Large intestine (tissue), 12 donors: ENCODE measurements at places on chromosomes 2 and 18. TPM values are rescaled to one million over a fixed set of nuclear protein-coding genes. Genes with fewer than 3 reads are reported as not detected.

Gene NETO1
- polyA plus RNA-seq = 0.03 TPM

DNA sequence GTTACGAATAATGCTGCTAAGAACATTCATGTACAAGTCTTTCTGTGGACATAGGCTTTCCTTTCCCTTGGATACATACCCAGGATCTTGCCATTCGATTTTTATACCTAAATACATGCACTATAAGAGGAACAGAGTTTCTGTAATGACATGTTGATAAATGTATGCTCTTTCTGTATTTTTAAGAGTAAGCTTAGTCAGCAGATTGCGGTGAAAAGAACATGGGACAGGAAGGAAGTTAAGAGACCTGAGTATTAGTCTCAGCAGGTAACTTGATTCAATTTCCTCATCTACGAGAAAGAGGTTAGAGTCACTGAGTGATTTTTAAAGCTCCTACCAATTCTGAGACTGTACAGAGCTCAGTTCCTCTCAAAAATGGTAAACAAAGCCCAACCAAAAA lies 2.6 kb upstream of the TLK1 start:
- H3K27ac ChIP-seq = no peak overlapping the region
- DNase-seq = no peak
- H3K27me3 ChIP-seq = no peaks in the 10 kb centered on the region

Gene TRABD2A
- polyA plus RNA-seq = 18.0 TPM

Gene SNTG2
- 0.48 TPM for polyA plus RNA-seq

Gene STON1
- polyA plus RNA-seq = 10.1 TPM

- H3K4me3 ChIP-seq = no peak overlapping the region
- no peak overlapping the region for H3K27ac ChIP-seq
- no peak for DNase-seq
- no peaks in the 10 kb centered on the region for H3K27me3 ChIP-seq
Measured at GRCh38 chr2:96831679-96832078, 12.1 kb downstream of the ANKRD23 start.

Gene NRP2
- polyA plus RNA-seq = 37.2 TPM

Gene IL37
- 1.6 TPM for polyA plus RNA-seq

- no peaks in the 10 kb centered on the region for H3K27me3 ChIP-seq
- H3K4me3 ChIP-seq = no peak overlapping the region
- H3K4me1 ChIP-seq = no peaks in the 10 kb centered on the region
- DNase-seq = no peak
Measured at GRCh38 chr2:209905691-209906090, 96.7 kb upstream of the RPE start.

- H3K27ac ChIP-seq = no peak overlapping the region
- no peaks in the 10 kb centered on the region for H3K36me3 ChIP-seq
- no peak for DNase-seq
- H3K4me1 ChIP-seq = peaks cover 35% of the 10 kb centered on the region
Measured at GRCh38 chr2:85439025-85439472, 20.5 kb downstream of the SH2D6 start.

Gene GPR45
- polyA plus RNA-seq = 0.09 TPM

DNA sequence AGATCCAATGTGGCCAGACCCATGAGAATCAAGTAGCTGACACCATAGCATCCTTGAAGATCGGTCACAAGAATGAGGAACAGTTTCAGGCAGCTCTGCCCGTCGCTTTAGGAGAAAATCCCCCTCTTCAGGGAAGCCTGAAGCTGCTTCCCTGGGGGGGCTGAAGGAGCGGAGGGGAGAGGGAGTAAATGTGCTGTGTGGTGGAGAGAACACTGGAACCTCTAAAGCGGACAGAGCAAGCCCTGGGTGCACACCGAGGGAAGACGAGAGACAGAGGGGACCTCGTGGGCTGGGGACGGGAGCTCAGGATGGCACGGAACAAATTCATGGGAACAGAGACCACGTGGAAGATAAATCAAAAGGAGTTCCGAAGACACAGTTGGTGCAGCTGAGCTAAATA lies 154.3 kb downstream of the NDUFA10 start:
- H3K36me3 ChIP-seq = no peaks in the 10 kb centered on the region
- no peak overlapping the region for H3K4me3 ChIP-seq
- H3K27ac ChIP-seq = no peak overlapping the region
- H3K4me1 ChIP-seq = no peaks in the 10 kb centered on the region
- H3K27me3 ChIP-seq = peaks cover 3% of the 10 kb centered on the region
- DNase-seq = no peak

DNA sequence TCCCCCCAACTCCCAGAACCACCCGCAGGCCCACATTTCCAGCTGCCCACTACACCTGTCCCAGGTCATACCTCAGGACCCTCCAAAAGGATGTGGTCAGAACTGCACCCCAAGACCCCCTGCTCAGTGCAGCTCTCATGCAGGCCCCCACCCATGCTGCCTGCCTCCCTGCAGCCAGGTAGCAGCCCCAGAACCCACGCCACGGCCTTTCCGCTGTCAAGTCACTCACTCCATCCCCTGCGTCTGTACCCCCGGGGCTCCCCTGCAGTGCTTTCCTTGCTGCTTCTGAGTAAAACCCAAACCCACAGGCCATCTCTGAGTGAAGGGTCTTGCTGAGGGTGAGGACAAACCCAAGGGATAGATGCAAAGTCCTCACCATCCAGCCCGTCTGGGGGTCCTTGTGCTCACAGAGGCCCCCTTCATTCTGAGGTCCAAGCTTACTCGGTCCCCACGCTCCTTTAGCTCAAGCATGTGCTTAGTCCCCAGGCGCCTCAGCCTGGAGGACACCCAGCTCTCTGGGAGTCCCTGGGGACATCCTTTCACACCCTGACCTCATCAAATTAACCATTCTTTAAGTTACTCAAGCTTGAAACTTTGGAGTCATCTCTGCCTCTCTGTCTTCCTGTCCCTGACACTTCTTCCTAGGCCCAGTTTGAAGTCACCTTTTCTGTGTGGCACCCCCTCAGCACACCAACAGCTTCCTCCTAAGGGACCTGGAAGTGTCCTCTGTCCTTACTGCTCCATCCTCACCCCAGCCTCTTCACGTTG lies 130.1 kb downstream of the SMAD7 start:
- H3K27me3 ChIP-seq = no peaks in the 10 kb centered on the region
- no peak overlapping the region for H3K4me3 ChIP-seq
- DNase-seq = no peak
- peaks cover 16% of the 10 kb centered on the region for H3K4me1 ChIP-seq
- peaks cover 10% of the 10 kb centered on the region for H3K36me3 ChIP-seq

Gene LINC00305
- not detected for polyA plus RNA-seq

DNA sequence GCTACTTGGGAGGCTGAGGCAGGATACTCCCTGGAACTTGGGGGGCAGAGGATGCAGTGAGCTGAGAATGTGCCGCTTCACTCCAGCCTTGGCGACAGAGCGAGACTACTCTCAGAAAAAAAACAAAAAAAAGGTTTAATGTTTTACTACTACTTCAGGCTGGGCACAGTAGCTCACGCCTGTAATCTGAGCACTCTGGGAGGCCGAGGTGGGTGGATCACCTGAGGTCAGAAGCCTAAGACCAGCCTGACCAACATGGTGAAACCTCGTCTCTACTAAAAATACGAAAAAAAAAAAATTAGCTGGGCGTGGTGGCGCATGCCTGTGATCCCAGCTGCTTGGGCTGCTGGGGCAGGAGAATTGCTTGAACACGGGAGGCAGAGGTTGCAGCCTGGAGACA lies 75.7 kb upstream of the ATIC start:
- no peak for DNase-seq
- no peak overlapping the region for H3K27ac ChIP-seq
- H3K4me3 ChIP-seq = no peak overlapping the region
- no peaks in the 10 kb centered on the region for H3K27me3 ChIP-seq

DNA sequence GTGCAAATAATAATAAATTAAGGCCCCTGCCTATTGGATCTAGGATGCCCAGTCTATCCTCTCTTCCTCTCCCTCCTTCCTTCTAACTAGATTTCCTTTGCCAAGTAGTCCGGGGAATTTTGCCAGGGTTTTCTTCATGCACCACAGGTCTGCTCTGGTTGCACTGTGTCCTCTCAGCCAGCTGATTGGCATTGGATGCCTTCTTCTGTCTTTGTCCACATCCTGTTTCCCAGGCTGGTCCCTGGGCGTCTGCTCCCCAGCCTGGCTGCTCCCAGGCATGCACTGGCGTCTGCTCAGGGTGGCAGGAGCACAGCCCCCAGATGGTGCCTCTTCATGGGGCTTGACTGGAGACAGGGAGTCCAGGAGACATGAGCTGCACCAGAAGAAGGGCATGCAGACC lies 66.4 kb downstream of the GALR1 start:
- no peak overlapping the region for H3K27ac ChIP-seq
- no peaks in the 10 kb centered on the region for H3K4me1 ChIP-seq
- no peak overlapping the region for H3K4me3 ChIP-seq

DNA sequence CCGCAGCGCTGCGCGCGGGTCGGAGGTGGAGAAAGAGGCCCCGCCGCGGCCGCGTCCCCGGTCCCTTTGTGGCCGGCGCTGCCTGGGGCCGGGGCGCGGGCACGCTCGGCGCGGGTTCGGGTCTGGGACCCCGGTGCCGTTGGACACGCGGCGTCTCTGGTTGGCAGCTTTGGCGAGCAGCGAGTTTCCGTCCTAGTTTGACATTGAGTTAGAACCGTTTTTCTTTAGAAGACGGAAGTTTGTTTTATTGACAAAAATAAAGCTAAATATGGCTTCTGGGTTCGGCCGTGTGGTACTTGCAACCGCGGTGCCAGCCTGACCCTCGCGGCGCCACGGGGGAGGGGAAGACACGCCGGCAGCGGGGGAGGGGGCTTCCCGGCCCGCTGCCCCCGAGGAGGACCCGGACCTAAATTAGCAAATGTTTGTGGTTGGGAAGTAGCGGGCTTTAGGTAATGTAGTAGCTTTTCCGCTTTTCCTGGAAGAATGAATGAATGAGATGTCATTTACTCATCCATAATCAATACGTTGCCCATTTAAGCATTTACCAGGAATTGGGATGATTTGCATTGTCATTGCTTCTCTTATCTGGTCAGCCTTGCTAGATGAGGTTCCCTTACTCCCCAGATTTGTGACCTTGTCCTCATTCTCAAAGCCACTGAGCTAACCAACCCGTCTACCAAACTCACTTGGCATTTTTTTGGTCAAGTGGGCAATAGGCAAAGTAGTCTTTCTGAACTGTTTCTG lies 530 bp downstream of the GALNT1 start:
- no peaks in the 10 kb centered on the region for H3K36me3 ChIP-seq
- peak; percentile 53 for DNase-seq
- H3K4me1 ChIP-seq = peaks cover 5% of the 10 kb centered on the region
- no peaks in the 10 kb centered on the region for H3K27me3 ChIP-seq
- peak overlapping the region; percentile 72 for H3K27ac ChIP-seq

DNA sequence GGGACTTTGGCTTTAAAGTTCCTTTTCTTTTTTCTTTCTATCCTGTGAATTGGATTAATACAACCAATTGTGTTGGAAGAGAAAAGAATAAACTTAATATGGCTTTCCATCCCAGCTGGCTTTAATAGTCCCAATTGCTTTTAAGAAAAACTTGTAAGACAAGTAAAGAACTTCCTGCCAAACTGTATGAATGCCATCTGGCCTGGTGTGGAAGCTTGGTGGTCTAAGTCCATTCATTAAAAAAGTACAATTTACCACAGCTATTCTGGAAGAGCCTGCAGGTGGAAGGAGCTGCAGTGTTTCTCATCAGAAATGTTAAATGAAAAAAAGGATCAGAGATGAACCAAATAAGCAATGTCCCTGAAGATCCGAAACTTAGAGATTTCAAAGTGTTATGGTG lies 103.9 kb downstream of the KLHL14 start:
- no peak for DNase-seq
- no peaks in the 10 kb centered on the region for H3K27me3 ChIP-seq
- H3K4me1 ChIP-seq = no peaks in the 10 kb centered on the region
- no peak overlapping the region for H3K4me3 ChIP-seq

Gene POTEI
- polyA plus RNA-seq = 0.10 TPM

- H3K4me1 ChIP-seq = peaks cover 9% of the 10 kb centered on the region
- no peaks in the 10 kb centered on the region for H3K27me3 ChIP-seq
- H3K27ac ChIP-seq = no peak overlapping the region
- peak; percentile 66 for DNase-seq
- H3K4me3 ChIP-seq = no peak overlapping the region
- no peaks in the 10 kb centered on the region for H3K36me3 ChIP-seq
Measured at GRCh38 chr2:136025057-136025973, 39.9 kb upstream of the DARS1 start.

- H3K36me3 ChIP-seq = no peaks in the 10 kb centered on the region
- no peak overlapping the region for H3K4me3 ChIP-seq
- no peaks in the 10 kb centered on the region for H3K27me3 ChIP-seq
- DNase-seq = no peak
Measured at GRCh38 chr2:207848545-207848928, 78.8 kb upstream of the FZD5 start.

GRCh38 chr2:725468-725867 lies 48.3 kb upstream of the TMEM18 start:
- H3K4me1 ChIP-seq = no peaks in the 10 kb centered on the region
- DNase-seq = no peak
- H3K27me3 ChIP-seq = peaks cover 3% of the 10 kb centered on the region
- no peaks in the 10 kb centered on the region for H3K36me3 ChIP-seq

DNA sequence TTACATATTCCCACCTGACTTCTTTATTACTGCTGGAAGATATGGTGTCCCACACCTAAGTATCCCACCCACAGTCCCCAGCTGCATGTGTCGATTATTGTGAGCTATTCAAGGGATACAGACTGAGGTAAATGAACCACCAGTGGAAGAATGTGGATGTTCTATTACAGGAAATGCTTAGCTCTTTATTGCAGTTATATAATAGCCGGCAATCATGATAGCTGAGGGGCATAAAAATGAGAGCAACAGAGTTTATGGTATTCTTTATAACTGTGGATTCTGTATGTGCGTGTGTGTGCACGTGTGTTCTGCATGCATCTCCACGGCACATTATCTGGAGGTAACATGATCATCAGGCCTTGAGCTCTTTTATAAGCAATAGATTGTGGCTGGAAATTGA lies 198.9 kb downstream of the NEDD4L start:
- no peak overlapping the region for H3K4me3 ChIP-seq
- H3K4me1 ChIP-seq = peaks cover 32% of the 10 kb centered on the region
- H3K27me3 ChIP-seq = no peaks in the 10 kb centered on the region
- peaks cover 17% of the 10 kb centered on the region for H3K36me3 ChIP-seq
- peak; percentile 70 for DNase-seq
- peak overlapping the region; percentile 92 for H3K27ac ChIP-seq
